ENCODE measurements at places on chromosomes 3 and 15.
A peak's percentile ranks its signal among the peaks of the same experiment; 100 is the strongest.

GRCh38 chr15:37984368-37984767 lies 49.9 kb downstream of the TMCO5A start:
- DNase-seq = no peak

- no peak for DNase-seq
Observed at GRCh38 chr15:51621155-51621765, 1.3 kb downstream of the DMXL2 start.

DNA sequence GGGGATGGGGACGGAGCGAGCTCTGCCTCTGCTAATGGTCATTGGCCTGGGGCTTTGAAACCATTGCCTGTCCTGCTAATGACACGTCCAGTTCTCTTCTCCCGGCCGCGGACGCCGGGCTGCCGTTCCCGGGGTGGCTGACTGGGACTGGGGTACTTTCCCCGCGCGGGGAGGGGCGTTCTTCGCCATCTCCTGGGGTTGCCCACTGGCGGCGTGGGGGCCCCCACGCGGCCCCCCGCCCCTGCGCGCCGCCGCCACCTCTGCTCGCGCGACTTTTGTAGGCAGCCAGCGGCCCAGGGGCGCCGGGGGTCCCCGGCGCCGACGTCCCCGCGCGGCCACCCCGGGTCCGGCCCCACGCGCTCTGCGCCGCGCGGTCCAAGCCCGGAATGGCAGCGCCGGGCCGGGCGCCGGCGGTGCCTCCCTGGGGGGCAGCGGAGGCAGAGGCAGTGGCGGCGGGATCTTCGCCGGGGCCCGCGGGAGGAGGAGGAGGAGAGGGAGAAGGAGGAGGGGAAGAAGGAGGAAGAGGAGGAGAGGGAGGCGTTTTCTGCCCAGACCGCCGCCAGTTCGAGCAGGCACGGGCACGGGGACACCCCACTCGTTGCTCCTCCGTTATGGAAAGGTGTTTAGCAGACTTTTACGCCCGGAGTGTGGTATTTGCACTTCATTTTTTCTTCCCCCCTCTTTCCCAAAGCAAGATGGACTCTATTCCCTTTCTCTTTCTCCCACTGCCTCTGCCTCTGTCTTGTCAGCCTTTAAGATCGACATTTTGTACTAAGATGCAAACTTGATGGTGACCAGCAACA lies 2.3 kb downstream of the BBX start:
- peak; percentile 37 for DNase-seq

DNA sequence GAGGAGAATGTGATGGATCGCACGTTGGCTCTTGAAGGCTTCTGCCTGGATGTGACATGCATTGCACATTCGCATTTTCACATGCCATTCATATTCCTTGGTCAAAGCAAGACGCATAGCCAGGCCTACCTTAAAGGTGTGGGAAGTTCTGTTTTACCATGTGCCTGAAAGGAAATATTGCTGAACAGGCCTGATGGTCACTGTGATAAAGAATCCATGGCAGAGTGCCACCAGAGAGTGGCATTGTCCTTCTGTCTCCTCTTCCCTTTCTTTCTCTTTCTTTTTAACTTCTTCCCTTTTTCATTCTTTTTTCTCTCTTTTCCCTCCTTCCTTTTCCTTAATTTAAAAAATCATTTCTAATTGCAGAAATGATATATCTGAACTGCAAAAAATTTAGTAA lies 15.9 kb upstream of the MITF start:
- DNase-seq = no peak

Data from stimulated activated CD4-positive, alpha-beta T cell treated with anti-CD3 and anti-CD28 coated beads, TNF-alpha, amount 100 ng/mL, for 1 hour (primary cell).